ENCODE measurements at places on chromosomes 7 and 10.

GRCh38 chr7:51046482-51046881 is 263.8 kb upstream of the GRB10 start:
- DNase-seq = no peak

DNA sequence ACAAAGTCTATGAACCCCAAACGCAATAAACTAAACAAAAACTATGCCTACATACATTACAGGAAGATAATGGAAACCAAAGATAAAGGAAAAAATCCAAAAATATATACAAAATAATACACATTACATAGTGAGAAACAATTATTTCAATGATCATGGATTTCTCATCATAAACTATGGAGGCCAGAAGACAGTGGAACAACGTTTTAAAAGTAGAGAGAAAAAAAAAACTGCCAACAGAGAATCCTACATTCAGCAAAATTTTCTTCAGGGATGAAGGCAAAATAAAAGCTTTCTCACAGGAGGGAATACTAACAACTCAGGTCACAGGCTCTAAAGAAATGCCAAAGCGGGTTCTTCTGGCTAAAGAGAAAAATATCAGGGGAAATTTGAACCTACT is 42.9 kb upstream of the FAM13C start:
- no peak for DNase-seq

DNA sequence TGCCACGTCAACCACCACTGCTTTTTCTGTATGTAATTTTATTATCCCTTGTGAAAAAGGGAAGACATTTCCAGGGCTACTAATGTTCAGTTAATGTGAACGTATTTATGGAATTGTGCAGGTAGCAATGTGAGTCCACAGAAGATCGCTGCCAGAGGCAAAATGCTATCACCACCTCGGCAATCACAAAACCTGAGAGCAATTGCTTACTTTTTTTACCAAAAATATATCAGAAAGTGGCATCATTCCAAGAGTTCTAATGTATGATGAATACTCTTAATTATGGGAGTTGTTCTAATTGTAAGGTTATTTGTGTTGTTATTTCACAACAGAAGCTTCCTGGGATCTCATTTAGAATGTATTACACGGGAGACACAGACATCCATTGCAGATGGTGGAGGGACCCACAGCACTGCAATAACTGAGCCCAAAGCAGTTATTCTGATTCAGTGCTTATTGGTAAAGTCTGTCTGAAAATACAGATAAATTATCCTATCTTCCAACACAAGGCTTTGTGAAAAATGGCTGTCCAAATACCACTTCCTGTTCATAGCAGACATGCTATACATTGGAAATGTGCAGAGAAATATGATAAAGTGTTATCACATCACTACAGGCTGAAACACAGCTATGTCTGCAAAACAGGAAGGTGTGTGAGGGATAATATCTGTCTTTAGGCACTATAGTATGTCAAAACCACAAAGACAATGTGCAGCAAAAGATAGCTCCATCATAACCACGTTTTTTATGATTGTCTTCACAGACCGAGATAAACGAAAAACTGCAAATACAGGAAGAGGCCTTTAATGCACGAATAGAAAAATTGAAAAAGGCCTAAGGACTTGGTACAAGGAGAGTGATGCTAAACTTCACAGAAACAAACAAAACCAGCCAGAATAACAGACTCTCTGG is 102.7 kb downstream of the CABCOCO1 start:
- no peak for DNase-seq

DNA sequence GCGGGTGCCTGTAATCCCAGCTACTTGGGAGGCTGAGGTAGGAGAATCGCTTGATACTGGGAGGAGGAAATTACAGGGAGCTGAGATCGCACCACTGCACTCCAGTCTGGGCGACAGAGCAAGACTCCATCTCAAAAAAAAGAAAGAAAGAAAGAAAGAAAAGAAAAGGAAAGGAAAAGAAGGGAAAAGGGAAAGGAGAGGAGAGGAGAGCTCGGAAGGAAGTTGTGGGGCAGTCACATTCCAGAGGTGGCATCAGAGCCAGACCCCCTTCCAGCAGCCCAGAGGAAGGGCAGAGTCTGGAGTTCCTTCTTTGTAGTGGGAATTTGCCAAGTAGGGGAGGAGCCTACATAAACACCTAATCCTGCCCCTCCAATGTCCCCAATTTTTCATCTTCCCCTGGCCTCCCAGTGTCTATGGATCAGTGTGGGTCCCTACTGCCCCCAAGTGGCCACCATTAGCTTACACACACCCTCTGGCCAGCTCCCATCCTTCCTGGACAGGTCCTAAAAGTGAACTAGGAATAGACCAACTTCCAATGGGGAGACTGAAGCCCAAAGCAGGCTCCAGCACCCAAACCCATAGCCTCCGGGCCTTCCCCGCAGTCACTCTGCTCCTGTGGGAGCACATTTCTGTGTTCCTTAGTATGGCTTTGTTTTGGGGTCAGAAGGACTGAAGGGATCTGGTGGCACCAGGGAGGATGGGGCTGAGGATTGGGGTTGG is 39.6 kb upstream of the HSPB1 start:
- peak; percentile 75 for DNase-seq

DNA sequence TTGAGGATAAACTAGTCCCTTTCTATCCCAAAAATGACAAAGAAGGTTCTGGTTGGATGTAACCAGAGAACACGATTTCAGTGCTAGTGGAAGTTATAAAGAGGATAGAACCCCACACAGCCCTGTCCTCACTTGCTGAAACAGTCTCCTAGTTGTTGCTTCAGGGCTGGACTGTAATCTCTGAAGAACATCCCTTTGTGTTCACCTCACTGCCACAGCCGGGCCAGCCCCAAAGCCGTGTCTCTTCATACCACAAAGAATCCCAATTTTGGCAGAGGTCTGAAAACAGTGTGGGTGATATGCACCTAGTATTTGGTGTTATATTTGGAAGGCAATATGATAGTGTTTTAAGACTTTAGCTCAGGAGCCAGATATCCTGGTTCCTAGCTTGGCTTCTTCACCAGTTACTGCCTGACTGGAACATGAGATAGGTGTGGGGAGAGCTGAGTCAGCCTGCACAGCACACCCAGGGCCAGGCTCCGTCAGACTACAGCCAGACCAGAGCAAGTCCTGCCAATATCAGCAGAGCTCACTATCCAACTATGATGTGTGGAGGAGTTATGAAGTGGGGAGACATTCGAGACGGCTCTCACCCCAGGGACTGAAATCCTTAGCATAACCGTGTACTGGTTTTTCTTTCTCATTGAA is 21.2 kb downstream of the CYP3A4 start:
- peak; percentile 39 for DNase-seq

GRCh38 chr7:92968502-92968901 is 132.1 kb upstream of the CDK6 start:
- DNase-seq = no peak

DNA sequence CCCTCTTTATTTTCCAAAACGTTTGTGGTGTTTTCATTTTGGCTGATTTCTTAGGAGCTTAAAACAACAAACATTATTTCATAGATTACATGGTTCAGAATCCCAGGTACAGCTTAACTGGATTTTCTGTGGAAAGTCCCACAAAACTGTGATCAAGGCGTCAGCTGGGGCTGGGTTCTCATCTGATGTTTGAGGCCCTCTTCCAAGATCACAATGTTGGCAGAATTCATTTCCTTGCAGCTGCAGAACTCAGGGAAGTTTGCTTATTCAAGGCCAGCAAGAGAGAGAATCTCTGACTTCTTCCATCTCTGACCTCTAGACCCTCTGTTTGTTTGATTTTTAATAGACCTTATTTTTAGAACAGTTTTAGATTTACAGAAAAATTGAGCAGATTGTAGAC is 108.4 kb upstream of the AGK start:
- no peak for DNase-seq

DNA sequence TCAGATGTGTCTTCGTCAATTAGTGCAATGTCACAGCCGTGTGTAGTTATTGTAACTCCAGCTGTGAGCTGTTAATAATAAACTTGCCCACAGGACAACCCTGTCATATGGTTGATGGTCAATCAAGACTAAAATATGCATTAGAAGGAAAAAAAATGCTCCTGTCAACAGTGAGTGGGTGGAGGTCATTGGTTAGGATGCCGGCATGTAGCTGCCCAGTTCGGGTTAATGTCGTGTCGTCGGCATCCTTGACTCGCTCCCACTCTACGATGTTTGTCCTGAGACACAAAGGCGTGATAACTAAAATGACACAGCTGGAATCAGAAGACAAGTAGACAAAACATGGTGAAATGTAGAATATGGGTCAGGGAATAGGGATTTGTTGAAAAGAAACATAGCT is 442.8 kb upstream of the NPVF start:
- no peak for DNase-seq

- no peak for DNase-seq
Observed at GRCh38 chr7:158191671-158192070, 396.0 kb downstream of the PTPRN2 start.

- no peak for DNase-seq
Observed at GRCh38 chr10:108490944-108491343, 1326.4 kb upstream of the SORCS1 start.

DNA sequence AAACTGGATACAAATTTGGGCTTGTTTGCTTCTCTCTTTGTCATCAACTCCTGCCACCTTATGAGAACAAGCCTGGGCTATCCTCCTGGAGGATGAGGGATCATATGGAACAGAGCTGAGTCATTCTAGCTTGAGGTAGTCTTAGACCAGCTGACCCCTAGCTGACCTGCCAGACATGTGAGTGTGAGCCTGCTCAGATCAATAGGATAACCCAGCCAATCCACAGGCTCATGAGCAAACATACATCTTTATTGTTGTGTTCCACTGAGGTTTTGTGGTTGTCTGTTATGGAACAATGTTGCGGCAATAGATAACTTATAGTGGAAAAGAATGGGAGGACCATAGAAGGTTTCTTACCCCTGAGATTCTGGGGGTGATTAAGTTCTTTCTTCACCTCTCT is 54.5 kb upstream of the FAM180A start:
- no peak for DNase-seq

- no peak for DNase-seq
Observed at GRCh38 chr7:3488829-3489228, 187.8 kb downstream of the SDK1 start.

GRCh38 chr7:36611703-36612102 is 112.6 kb downstream of the AOAH start:
- no peak for DNase-seq

DNA sequence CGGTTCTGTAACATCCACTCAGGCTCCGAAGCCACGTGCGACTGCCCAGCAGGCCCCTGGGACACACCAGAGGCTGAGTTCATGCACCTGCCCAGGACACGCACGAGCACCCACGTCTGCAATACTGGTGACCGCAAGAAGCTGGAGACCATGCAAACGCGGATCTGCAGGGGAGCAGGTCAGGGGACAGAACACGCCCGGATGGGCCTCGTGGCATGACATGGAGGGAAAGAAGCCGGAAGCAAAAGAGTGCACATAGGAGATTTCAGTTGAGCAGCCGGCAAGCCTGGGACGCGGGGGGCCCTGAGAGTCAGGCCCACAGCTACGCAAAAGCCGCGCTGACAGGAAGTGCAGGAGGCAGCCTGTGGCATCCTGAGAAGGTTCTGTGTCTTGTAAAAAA is 73.7 kb downstream of the FOXL3 start:
- DNase-seq = no peak

DNA sequence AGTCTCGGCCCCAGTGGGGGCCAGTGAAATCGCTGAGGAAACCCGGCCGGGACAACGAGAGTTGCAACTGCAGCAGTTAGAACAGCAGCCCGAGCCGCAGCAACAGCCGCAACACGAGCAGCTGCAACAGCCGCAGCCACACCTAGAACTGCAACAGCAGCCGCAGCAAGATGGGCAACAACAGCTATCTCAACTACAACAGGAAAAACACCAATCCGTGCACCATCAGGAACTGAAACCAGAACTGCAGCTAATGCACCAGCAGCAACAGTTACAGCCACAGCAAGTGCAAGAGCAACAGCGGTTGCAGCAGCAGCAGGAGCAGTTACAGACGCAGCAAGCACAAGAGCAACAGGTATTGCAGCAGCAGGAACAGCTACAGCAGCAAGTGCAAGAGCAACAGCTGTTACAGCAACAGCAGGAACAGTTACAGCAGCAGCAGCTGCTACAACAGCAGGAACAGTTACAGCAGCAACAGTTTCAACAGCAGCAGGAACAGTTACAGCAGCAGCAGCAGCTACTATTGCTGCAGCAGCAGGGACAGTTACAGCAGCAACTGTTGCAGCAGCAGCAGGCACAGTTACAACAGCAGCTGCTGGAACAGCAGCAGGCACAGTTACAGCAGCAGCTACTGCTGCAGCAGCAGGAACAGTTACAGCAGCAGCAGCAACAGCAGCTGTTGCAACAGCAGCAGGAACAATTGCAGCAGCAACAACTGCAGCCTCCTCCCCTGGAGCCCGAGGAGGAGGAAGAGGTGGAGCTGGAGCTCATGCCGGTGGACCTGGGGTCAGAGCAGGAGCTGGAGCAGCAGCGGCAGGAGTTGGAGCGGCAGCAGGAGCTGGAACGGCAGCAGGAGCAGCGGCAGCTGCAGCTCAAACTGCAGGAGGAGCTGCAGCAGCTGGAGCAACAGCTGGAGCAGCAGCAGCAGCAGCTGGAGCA is 6.1 kb downstream of the ZNF853 start:
- no peak for DNase-seq

DNA sequence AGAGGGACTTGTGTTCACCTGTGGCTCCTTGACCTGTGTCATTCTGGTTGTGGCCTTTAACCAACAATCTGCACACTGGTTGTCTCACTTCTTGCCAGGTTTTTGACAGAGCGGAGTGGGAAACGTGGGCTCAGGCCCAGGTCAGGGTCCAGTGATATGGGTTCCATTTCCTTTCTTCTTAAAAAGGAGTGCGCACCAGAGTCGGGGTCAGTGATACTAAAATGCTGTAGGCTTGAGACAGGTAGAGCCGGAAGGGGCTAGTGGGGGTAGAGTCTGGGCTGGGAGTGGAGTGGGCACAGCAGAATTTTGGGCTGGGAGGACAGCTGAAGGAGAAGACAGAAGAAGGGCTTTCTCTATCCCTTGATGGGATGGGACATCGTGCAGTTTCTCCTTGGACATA is 61.2 kb downstream of the SH2D4B start:
- DNase-seq = no peak

GRCh38 chr7:69845721-69846495 is 247.6 kb downstream of the AUTS2 start:
- no peak for DNase-seq

GRCh38 chr10:28991333-28992270 is 297.3 kb upstream of the LYZL1 start:
- DNase-seq = peak; percentile 73

DNA sequence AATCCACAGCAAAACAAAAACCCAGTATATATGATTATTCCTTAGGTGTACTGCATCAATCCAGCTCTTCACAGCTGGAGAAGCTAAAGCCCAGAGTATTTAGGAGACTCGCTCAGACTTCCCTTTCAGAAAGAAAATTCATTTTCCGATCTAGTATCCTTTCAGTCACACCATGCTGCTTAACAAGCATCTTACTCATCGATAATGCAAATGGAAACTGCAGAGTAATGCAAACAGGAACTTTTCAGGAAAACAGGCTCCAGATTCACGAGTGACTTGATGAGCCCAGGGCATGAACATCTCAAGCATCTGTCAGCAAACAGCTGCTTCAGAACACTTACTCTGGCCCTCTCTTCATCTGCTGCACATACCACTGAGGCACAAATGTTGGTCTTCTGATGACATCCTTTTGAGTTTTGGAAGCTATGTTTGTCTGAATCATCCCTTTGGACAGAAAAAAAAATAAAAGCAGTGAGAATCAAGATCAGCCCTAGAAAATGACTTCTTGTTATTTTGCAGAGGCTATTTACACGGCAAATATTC is 24.9 kb upstream of the ZC3HAV1L start:
- no peak for DNase-seq

Data from fibroblast of pulmonary artery (primary cell).